Right kidney (tissue), 9 donors: ENCODE measurements at places on chromosomes 5 and 9.
A peak's percentile ranks its signal among the peaks of the same experiment; 100 is the strongest.

GRCh38 chr9:87580941-87581438, 83.3 kb downstream of the DAPK1 start:
- no peak for DNase-seq

DNA sequence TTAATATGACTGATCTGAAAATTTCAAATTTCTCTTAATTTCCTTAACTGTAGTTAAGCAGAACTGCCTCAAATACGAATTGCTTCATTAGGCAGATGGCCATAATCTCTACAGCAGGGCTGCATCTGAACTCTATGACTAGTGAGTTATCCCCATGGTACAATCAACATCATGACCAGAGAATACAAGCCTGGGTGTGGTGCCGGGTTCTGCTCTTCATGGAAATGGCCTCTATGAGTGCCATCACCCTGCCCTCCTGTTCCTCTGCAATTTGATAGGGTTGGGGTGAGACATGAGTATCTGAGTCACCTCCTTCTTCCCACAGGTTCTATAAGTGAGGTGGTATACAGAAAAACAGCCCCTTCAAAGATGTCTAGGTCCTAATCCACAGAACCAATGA, 235.9 kb downstream of the AP3B1 start:
- DNase-seq = no peak

GRCh38 chr9:112166176-112167140, 8.6 kb downstream of the SUSD1 start:
- DNase-seq = peak; percentile 40

GRCh38 chr5:18113721-18114120, 479.5 kb downstream of the TAF11L14 start:
- DNase-seq = no peak

DNA sequence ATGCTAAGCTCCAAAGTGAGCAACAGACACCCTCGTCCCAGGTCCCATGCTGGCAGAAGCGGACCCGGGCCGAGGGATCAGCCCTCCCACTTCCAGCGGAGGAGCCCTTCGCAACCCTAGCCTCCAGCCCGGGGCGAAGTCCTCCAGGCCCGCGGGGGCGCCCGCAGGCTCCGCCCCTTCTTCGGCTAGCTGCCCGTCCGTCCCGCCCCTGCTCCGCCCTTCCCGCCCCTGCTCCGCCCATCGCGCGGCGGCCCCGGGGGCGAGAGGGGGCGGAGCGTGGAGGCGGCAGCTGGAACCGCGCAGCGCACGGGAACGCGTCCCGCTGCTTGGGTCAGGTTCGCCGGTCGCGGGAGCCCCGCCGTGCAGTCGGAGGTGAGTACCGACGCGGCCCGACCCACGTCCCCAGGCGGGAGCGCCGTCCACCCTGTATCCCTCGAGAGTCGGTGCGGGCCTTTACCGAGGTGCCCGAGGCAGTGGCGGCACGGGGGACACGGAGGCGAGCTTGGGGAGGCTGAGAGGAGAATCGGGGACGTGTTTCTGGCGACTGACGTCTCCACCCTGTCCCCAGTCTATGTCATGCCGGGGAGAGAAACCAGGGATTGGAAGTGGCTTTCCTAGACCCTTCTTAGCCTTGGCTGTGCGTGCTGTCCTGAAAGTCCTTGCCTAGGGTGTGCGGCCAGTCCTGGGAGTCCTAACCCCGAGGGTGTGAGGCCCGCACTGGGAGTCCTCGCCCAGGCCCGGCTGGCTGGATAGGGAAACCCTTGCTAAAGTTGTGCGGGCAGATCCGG, at the start of gene ACO1:
Gene ACO1 (plus strand): TSS at position 280 of the 788 bp plus-strand sequence. CDS start 20,864 bp downstream, outside the sequence.
- peak; percentile 95 for DNase-seq

DNA sequence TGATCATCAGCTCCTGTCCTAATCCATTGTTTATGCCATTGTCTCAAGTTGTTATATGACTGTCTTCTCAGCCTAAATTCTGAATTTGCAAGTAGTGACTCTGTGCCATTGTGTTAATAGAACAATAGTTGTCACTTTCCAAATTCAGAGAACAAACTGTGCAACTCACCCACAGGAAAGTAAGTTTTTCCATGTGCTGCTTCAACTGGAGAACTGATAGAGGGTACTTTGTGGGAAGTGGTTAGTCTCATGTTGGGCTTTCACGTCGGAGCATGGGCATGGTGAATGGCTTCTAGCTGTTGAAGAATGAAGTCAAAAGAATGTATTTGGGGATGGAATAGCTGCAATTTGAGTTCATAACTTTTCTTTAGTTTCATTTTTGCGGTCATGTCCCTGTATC, 146.0 kb downstream of the CD180 start:
- no peak for DNase-seq

GRCh38 chr5:177438468-177438867, 8.1 kb upstream of the PRR7 start:
- DNase-seq = no peak

DNA sequence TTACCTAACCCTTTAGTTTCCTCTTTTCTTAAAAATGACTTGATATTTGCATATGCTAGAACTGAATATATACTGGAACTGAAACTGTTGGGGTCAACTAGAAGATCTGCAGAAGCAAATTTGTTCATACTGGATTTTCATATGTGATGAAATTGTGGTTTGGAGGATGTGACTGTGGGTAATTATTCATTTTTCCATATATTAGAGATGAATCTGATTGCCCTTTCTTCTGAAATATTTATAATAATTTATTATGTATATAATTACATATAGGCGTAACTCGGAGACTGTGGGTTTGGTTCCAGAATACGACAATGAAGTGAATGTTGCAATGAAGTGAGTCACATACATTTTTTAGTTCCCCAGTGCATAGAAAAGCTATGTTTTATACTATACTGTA, 149.1 kb downstream of the ATP10B start:
- no peak for DNase-seq

- DNase-seq = no peak
Observed at GRCh38 chr9:134885679-134886412, 5.2 kb downstream of the FCN2 start.

DNA sequence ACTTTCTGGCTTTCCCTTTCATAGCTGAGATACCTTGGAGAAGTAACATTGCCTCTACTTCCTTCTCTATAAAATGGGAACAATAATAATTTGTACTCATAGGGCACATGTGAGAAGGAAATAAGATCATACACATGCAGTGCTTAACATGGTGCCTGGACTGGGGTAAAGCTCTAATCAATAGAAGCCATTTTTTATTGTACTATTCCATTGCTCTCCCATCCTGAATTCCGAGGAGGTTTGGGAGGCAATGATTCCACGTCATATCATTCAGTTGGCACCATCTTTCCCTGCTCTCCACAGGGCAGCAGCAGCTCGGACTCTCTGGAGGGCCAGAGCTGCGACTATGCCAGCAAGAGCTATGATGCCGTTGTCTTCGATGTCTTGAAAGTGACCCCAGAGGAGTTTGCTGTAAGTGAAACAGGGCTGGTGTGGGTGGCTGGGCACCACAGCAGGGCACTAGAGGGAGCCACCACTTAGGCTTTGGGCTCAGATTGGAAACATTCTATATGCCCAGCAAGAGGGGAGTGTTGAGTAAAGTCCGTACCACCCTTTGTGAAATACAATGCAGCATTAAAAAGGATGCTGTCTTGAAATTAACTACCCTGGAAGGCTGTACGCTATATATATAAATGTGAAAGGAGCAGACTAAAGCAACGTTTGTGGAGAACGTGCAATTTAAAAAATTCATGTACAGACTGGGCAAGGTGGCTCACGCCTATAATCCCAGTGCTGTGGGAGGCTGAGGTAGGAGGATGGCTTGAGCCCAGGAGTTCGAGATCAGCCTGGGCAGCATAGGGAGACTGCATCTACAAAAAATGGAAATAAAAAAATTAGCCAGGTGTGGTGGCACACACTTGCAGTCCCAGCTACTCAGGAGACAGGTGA, 51.2 kb downstream of the RALGPS1 start:
- no peak for DNase-seq

DNA sequence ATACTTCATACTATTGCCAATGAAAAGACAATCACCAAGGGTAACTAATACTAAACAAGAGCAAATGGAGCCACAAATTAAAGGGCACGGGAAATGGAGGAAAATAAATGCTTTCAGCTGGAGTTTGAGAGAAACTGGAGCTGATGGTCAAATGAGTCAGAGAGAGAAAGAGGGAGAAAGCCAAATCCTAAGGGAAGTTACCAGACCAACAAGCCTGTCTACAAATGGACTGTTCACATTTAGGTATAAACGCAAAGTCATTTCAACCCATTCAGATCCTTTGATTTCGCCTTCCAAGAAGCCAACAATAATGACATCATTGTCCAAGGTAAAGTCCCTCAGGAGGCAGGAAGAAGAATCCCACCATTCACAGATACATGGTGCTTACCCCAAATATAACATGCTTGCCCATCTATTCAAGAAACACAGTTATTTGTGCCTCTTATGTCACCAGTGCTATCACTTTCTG, 351.8 kb downstream of the RAB3C start:
- DNase-seq = no peak

DNA sequence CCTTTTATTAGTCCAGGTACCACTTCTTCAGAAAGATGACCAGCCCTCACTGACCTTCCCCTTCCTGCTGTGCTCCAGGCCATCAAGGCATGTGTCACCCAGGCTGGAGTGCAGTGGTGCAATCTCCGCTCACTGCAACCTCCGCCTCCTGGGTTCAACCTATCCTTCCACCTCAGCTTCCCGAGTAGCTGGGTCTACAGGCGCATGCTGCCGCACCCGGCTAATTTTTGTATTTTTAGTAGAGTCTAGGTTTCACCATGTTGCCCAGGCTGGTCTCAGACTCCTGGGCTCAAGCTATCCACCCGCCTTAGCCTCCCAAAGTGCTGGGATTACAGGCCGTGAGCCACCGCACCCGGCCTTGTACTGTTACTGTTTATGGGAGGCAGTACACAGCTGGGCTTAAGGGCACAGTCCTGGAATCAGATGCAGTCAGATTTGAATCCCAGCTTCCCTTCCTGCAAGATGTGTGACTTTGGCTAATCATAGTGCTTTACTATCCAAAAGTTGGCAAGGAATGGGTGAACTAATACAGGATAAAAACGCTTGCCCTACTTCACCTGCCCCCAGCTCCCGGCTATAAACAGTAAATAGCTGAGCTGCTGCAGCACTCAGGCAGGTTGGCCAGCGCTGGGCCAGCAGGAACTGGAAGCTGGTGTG, 483 bp upstream of the EIF4EBP3 start:
- no peak for DNase-seq

- DNase-seq = no peak
Observed at GRCh38 chr9:17777465-17777864, 198.6 kb downstream of the SH3GL2 start.

DNA sequence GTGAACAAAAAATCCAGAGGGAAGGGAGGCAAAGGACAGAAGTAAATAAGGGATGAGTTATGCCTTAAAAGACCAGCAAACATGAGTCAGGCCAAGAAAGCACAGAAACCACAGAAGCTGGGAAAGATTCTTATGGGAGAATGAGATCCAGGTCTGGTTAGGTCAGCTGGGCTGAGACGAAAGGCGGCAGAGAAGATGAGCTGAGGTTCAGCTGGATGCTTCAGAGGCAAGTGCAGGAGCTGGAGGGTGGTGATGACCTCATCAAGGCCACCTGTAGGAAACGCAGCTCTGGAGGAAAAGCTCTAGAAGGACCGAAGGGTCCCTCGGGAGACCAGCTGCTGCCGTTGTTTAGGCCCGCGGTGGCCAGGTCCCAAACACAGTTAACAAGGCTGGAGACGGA, 152.0 kb downstream of the MYO10 start:
- DNase-seq = no peak

DNA sequence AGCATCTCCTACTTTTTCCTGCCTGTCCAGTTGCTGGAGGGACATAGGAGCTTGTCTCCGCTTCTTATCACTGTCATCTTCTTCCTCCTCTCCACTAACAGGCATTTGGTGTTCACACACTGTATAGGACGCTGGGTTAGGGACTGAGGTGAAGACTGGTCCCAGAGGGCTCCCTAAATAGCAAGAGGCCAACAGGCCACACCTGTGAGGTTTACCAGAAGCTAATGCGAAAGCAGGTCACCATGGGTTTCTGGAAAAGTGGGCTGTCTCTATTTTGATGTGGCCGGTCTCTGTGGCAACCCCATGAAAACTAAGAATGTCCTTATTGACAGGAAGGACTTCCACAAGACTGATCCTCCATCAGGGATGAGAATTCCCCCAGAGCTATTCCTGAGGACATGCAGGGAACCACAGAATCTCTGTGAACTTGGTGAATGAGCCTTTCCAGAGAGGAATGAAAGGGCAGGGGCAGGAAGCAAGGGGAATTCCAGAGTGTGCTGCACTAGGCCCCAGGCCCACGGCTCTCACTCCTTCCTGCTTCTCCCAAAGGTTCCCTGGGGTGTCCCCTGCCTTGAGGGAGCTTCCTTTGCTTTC, 61.7 kb downstream of the DAP start:
- no peak for DNase-seq

DNA sequence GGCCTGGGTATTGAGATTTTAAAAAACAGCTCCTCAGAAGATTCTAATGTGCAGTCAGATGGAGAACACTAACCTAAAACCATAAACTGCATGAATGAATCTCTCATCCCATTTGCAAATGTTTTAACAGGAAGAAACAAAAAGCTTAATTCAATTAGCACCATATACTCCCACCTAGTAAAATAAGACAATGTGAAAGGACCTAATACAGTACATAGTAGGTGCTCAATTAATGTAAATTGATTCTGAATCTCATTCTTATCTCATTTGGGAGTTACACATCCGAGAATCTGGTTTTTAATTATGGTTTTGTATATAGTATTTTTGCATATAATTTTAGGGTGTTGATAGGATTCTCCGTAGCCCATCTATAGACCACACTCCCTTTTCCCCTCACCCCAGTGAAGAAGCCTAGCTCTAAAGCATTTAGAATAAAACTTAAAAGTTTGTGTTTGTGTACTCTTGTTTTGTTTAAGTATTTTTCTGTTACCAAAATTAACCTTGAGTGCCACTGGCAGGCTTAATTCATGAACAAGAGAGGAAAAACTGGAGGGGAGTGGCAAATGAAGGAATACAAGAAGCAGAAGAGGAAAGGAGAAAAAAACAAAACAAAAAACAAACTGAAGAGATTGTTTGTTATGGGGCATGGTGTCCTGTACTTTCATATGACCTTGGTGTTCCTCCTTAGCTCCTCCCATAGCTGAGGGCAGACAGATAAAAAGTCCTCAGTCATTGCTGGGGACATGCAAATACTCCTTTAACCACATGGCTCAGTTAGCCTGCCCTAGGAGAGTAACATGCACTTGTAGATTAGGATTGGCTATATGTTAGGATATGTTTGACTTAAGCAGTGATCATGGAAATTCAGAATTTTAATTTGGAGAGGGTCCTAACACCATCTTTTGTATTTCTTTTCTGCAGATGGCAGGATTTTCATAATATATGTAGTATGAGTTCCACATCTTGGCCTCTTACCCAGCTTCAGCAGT, 1.2 kb downstream of the RNF14 start:
- DNase-seq = no peak
